ENCODE measurements at places on chromosomes 7 and 10. TPM values are rescaled to one million over a fixed set of nuclear protein-coding genes. Genes with fewer than 3 reads are reported as not detected.
A peak's percentile ranks its signal among the peaks of the same experiment; 100 is the strongest.

Gene HOXA5
- 7.0 TPM for total RNA-seq

Gene ZP3
- total RNA-seq, result 1.8 TPM

Gene HTR7
- total RNA-seq, result under 0.01 TPM

Gene TAS2R41
- not detected for total RNA-seq

Gene PHKG1
- total RNA-seq, result 0.20 TPM

Gene MUC3A
- total RNA-seq, result not detected

Gene SYT15B
- total RNA-seq, result 0.87 TPM

Gene TACR2
- total RNA-seq, result 0.60 TPM

Gene TMEM178B
- total RNA-seq, result not detected

Gene TEX47
- total RNA-seq, result not detected

Gene STMP1
- total RNA-seq, result 4.6 TPM

DNA sequence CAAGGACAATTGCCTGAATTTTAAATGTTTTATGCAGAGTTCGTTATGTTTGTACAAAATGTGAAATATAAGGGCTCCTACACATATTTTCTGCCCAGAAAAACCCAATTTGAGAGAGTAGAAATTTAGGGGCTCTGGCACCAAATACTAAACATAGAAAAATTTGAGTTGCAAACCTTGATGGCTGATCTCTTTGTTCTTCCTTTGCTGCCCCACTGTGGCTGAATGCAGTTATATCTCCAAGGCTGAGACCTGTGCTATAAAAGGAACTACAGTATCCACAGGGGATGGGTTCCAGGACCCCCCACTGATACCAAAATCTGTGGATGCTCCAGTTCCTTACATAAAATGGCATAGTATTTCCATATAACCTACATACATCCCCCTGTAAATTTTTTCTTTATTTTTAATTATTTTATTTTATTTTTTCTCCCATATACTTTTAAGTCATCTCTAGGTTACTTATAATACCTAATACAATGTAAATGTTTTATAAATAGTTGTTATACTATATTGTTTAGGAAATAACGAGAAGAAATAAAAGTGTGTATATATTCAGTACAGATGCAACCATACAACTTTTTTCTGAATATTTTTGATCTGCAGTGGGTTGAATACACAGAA, 22.5 kb downstream of the CFAP43 start:
- DNase-seq, result peak; percentile 56

GRCh38 chr10:75003891-75004290, 107.6 kb upstream of the SAMD8 start:
- DNase-seq, result no peak

- DNase-seq, result no peak
These were observed 240.7 kb downstream of the TCERG1L start for GRCh38 chr10:131070856-131071255.

- no peak for DNase-seq
These were observed 155.1 kb upstream of the AUTS2 start for GRCh38 chr7:69443136-69443535.

DNA sequence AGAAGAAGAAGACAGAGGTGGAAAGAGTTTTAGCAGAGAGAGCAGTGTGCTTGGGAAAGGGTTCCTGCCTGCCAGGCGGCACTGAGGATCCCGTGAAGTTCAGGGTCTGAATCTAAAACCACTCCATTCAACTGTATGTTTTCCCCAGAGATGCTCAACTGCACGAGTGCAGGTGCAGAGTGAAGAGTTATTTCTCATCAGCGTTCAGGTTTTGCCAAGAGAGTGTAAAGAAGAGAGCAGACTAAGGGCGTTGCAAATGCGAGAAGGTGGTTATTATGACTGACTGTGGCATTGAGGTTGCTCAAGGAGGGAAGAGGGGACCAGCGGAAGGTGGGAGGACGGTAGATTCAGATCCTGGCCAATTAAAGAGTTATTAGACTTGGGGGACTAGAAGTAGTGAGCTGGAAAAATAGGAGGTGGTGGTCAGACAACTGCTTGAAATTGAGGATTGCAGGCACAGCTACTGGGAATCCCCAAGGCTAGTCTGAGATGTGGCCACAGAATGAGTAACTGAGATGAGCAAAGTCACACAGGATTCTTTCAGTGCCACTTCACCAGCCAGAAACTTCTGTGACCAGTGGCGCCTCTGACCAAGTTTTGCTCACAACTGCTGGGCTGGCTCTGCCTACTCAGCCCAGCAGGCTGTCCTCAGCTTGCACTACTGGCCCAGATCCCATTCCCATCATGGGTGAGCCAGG, 29.1 kb downstream of the STRA8 start:
- DNase-seq, result no peak

GRCh38 chr7:29146888-29147609, 712 bp upstream of the CPVL start:
- no peak for DNase-seq

- DNase-seq, result no peak
These were observed 42.1 kb downstream of the AMZ1 start for GRCh38 chr7:2729893-2730716.

DNA sequence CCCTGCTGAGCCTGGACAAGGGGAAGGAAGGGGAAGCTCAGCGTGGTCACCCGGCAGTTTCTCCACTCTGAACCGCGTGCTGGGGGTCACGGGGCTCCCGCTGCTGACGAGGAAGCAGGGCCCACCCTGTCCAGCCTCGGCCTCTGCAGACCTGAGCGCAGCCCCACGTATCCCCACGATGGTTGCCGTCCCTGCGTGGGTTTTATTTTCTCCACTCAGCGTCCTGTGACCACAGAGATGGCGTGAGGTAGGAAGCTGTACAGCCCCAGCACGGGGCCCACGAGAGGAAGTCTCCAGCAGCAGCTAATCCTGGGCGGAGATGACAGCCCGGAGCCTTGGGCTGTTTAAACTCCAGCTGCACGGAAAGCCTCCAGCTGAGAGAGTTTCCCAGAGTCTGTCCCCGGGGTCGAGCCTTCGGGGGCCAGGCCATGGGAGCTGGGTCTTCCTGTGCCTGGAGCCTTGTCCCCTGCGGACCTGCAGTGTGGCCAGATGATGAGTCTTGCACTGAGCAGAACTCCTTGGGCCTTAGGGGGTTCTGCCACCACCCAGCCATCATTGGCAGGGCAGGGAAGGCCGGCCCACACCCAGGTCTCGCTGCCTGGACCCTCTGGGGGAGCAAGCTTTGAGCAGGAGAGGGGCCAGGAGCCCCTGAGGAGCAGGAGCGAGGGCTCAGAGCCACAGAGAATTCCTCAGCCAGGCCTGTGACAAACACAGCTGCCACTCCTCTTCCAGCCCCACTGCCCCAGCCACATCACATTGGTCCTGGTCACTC, 72.8 kb upstream of the FAM20C start:
- DNase-seq, result no peak

DNA sequence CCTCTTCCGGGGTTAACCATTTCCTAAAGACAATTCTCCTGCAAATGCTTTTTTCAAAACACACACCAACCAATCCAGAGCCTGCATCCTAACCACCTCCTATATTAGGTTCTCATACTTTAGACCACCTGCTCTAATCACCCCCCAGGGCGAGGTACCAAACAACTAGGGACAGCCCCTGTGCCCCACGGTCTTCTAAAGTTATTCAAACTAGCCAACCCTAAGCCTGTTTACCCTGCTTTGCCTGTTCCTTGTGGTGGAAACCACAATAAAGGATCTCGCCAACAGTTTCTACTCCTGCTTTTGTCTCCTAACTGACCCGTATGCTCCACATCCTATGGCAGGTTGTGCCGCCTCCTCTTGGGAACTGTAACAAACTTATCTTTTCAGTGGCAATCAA, 21.1 kb downstream of the SP4 start:
- DNase-seq, result no peak

GRCh38 chr10:5746197-5746596, 61.6 kb downstream of the TASOR2 start:
- DNase-seq, result no peak

GRCh38 chr7:113486548-113486947, 368.2 kb upstream of the SMIM30 start:
- no peak for DNase-seq

- DNase-seq, result no peak
These were observed 15.3 kb upstream of the LRRC61 start for GRCh38 chr7:150307904-150308303.

GRCh38 chr10:113360870-113361269, 192.0 kb upstream of the HABP2 start:
- no peak for DNase-seq

- DNase-seq, result no peak
These were observed 16.8 kb upstream of the CRTAC1 start for GRCh38 chr10:98047009-98047741.

DNA sequence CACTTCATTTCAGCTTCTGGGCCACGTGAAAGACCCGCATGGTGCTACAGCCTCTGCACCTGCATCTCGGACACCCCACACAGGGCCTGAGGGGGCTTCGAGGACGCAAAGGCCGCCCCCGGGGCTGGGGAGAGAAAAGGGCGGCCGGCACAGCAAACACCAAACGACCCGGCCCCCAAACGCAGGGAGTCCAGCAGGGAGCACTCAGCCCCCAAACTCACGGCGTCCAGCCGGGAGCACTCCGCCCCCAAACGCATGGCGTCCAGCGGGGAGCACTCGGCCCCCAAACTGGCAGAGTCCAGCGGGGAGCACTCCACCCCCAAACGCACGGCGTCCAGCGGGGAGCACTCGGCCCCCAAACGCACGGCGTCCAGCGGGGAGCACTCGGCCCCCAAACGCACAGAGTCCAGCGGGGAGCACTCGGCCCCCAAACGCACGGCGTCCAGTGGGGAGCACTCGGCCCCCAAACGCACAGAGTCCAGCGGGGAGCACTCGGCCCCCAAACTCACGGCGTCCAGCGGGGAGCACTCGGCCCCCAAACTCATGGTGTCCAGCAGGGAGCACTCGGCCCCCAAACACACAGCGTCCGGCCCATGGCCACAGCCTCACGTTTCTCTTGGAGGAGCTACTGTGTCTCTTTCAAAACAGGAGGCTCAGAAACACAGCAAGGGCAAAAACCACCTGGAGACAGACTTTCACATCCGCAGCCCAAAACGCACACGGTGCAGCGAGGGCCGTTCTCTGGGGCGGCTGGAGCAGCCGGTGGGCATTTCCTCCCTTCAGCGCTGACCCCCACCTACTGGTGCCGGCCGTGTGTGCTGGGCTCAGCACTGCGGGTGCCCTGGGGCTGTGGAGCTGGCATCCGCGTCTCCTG, 27.0 kb upstream of the UTF1 start:
- no peak for DNase-seq
